Muscle of arm (tissue), 14 donors: ENCODE measurements at places on chromosomes 12 and 14.
A peak's percentile ranks its signal among the peaks of the same experiment; 100 is the strongest.

DNA sequence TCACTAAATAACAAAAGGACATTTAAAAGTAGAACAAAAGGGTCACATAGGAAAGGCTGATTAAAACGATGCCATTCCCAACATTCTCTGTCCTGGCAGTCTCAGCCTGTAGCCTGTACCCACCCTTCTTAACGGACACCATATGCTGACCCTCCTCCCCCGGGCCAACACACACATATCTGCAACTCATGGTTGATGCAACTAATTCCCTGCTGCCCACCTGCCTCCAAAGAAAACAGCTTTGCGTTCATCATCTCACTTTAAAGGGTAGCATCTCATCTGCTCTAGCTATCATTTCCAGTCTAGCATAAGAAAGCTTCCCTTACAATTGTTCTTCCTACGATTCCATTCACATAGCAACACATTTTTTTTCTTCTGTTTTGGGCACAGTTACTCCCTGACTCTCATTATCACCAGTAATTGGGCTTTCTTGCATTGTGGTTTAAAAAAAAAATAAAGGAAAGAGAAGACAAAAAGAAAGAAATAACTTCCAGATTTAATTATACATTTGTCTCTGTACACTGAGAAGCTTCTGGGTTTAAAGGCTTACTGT, 92.9 kb downstream of the KCNC2 start:
- DNase-seq: no peak

DNA sequence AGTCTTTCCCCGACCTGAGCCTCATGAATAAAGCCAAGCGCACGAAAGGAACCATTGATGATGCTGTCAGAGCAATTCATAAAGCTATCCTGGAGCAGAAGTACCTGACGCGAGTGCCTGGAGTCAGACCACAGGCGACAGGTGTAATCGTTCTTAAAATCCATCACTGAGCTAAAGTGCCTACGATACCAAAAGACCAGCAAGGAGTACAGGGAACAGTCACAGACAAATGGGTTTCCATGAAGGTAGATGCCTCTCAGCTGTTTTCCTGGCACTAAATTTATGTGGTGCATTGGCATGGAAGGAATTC, 1.4 kb upstream of the PCED1B start:
- DNase-seq: no peak

- DNase-seq: no peak
These were observed 10.8 kb downstream of the DIP2B start for GRCh38 chr12:50515587-50515986.

- DNase-seq: peak; percentile 87
These were observed at the start of gene GPRC5A for GRCh38 chr12:12891080-12891880. Gene GPRC5A, plus strand, starts transcription at chr12:12891562. Its CDS starts 16,688 bp downstream, at chr12:12908250.

- DNase-seq: no peak
These were observed 593 bp downstream of the PIP4P1 start for GRCh38 chr14:20460458-20461224.

GRCh38 chr12:85329913-85330312, 49.9 kb downstream of the ALX1 start:
- DNase-seq: no peak

- DNase-seq: no peak
These were observed 42.5 kb upstream of the AKAP6 start for GRCh38 chr14:32286602-32287001.

DNA sequence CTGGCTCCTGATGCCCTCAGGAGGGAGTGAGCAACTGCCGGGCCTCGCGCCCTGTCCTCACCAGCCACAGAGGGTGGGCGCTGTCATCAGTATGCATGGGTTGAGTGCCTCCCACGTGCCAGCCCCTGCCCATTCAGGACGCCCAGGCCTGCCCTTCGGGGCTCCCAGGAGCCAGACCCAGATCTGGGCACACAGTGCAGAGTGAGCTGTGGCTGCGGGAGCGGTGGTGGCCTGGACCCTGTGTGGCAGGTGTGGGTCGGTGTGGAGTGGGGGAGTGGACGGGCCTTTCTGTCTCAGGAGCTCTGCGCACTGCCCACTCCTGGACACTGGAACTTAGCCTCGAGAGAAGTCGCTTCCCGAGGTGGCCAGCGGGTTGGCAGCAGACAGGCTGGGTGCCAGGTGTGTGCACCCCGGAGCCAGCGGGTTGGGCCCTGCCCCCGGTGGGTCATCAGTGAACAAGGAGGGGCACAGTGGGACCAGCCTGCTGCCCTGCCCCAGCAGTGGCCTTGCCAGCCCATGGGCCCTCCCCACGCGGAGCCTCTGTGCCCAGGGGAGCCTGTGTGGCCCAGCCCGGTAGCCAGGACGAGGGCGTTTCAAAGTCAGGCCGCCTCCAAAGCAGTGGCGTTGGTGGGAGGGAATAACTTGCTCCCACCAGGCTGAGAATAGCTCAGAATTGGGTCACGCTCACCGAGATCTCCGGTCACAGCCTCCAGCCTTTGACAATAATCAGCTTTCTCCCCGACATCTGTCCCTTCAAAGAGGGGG, 9.5 kb downstream of the TRMT61A start:
- no peak for DNase-seq

- DNase-seq: no peak
These were observed 101.9 kb downstream of the SLC5A8 start for GRCh38 chr12:101108130-101108529.

GRCh38 chr14:68785534-68786490, 7.1 kb downstream of the ZFP36L1 start:
- DNase-seq: no peak

- no peak for DNase-seq
These were observed 230.2 kb downstream of the EPS8 start for GRCh38 chr12:15558915-15559528.

DNA sequence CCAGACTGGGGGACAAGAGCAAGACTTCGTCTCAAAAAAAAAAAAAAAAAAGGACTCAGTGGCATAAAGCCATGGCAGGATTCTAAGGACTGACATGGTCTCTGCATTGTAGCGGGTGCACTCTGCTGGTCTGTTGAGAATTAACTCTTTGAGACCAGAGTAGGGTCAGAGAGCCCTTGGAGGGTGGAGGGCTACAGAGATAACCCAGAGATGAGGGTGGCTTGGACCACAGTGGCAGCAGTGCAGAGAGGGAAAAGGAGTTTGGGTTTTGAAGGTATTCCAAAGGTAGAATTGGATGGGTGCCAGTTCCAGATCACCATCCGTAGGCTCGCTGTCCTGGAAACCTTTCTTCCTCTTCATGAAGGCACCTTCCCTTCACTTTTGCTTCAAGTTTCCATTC, 14.3 kb upstream of the DYNC1H1 start:
- DNase-seq: no peak

DNA sequence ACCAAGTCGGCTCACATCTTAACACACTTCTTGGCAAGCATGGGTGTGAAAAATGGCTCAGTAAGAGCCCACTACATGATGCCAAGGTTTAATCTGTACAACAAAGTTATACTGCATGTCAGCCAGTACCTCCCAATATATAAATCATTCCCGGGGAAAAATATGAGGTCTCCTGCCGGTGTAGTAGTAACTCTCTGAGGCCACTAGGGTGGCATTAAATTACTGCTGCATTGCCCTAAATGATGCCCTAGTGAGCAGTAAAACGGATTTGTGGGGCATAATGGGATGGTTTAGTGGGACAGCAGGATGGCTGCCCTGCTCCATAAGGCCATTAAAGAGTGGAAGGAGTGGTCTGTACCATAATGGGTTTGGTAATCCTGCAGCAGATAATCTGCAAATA, 267.7 kb downstream of the MED13L start:
- no peak for DNase-seq

GRCh38 chr12:42237853-42238239, 202 bp downstream of the YAF2 start:
- no peak for DNase-seq

- no peak for DNase-seq
These were observed 57.8 kb downstream of the TMEM117 start for GRCh38 chr12:43893670-43894069.

- DNase-seq: no peak
These were observed 41.6 kb downstream of the LRRC74A start for GRCh38 chr14:76867516-76868453.

DNA sequence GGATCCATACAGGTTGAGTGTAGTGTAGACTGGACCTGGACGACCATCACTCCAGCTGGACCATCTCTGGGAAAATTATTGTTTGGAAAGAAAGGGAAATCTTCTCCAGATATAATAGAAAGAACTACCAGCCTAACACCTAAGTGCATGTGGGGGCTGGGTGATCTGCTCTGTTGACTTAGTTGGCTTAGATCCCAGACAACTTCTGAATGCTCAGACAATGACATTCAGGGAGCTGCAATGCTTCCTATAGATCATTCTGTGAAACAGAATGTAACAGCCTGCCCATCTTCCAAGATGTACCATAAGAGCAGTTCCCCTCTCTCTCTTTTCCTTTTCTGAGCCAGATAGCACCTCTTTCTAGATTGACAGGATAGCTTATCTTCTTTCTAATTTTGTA, 572.8 kb upstream of the STXBP6 start:
- no peak for DNase-seq

DNA sequence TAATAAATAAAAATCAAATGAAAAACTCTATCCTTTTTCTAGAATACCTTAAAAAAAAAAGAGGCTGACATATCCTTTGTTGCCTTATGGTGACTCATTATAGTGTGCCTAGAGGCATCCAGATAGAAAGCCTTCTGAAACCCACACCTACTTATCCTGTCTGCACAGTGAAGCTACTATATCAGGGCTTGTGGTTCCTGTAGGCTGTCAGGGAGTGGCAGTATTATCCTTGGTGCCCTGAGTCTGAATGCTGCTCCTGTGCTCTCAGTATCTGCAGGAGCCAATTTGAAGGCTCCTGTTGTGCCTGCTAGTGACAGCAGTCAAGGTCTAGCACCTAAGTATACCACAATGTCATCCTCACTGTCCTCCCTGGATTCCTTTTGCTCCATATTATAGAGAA, 168.4 kb upstream of the AVPR1A start:
- no peak for DNase-seq
